ENCODE measurements at places on chromosomes 2 and 18. TPM values are rescaled to one million over a fixed set of nuclear protein-coding genes. Genes with fewer than 3 reads are reported as not detected.
A peak's percentile ranks its signal among the peaks of the same experiment; 100 is the strongest.

The ADCY3 gene
- 50.5 TPM for total RNA-seq

The ALKAL2 gene
- total RNA-seq: 10.4 TPM

The DSC3 gene
- total RNA-seq: 3.7 TPM

DNA sequence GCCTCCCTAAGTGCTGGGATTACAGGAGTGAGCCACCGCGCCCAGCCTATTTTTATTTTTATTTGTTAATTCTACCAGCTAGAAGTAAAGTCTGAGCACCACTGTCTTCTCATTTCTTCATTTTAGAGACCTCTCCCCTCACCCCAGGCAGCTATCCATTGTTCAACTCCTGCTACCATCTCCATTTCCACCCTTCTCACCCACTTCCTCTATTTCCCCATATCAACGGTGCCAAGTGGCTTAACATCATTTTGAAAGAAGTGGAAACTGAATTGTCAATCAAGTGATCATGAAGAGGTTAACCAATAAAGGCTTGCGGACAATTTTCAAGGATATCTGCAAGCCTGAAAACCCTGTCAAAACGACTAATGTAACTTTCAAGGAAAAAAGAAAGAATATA, 323.1 kb downstream of the NBAS start:
- no peak for DNase-seq

DNA sequence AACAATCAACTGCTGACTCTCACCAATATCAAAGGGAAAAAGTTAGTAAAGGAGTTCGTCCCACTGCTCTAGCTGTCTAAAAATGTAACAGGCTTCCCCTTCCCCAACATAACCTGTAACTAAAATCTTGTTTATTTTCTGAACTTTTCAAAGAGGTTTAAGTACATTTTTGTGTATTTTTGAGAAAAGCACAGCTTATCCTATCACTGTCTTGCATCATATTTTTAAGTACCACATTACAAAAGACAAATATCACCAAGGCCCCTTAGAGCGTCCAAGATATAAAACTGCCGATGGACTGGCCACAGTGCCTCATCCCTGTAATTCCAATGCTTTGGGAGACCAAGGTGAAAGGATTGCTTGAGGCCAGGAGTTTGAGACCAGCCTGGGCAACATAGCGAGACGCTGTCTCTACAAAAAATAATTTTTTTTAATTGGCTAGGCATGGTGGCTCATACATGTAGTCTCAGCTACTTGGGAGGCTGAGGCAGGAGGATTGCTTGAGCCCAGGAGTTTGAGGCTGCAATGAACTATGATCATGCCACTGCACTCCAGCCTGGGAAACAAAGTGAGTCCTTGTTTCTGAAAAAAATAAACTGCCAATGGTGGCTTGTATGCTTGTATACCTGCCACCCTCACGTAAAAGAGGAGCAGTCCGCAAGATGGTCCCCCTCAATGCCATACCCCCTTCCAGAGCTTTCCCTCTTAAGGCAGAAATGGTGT, 21.2 kb upstream of the LAPTM4A start:
- DNase-seq: no peak

DNA sequence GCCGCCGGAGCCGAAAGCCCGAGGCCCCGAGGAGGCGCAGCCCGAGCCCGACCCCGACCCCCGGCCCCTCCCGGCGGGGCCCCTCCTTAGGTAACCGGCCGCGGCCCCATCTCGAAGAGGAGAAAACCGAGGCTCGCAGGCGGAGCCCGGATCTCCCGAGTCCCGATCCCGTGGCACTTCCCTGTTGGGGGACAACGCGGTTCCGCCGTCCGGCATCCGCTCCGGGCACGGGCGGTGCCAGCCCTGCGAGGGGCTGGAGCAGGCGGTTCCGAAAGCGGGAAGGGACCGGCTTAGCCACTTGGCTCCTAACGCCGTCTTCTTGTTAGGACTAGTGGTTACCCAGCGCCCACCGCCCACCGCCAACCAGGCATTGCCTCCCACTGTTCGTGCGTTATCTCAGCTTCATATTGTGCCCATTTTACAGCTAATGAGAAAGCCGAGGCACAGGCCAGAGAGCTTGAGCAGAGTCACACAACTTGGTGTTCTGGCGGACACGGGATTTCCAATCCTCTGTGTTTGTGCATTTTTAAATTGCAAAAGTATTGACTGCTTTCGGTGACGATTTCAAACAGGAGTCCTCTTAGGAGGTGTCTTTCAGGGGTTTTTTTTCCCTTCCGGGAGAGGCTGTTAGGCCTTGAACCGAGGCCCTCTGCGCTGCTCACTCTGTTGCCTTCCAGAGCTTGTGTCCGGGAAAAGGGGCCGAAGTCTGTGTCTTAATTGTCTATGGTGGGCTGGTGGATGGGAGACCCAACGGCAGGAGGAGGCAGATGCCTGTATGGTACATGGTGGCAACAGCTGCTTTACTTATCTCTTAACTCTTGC, 562 bp downstream of the CENPA start:
- no peak for DNase-seq

GRCh38 chr2:196322973-196323810, 151.8 kb upstream of the STK17B start:
- DNase-seq: no peak

DNA sequence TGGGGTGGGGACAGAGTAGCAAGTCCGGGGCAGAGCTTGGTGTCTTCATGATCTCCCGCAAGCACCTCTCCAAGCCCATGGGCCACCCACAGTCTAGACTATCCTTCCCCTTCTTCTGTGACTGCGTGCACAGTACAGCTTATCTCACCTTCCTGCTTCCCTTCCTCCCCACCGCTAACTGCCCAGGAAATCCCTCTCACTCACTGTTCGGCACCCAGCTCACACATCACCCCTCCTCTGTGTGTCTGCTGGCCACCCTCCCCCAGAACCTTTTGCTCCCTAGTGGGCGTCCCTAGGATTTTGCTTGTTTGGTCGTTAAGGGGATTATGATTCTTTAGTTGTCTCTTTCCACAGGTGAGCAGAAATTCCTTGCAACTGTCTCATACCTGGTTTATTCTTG, 31.5 kb upstream of the SMAD7 start:
- DNase-seq: no peak

GRCh38 chr2:164589522-164589921, 31.8 kb downstream of the GRB14 start:
- DNase-seq: no peak

GRCh38 chr2:238415036-238415764, 11.5 kb upstream of the ASB1 start:
- DNase-seq: no peak

- no peak for DNase-seq
Observed at GRCh38 chr18:68406761-68407160, 308.1 kb downstream of the TMX3 start.

DNA sequence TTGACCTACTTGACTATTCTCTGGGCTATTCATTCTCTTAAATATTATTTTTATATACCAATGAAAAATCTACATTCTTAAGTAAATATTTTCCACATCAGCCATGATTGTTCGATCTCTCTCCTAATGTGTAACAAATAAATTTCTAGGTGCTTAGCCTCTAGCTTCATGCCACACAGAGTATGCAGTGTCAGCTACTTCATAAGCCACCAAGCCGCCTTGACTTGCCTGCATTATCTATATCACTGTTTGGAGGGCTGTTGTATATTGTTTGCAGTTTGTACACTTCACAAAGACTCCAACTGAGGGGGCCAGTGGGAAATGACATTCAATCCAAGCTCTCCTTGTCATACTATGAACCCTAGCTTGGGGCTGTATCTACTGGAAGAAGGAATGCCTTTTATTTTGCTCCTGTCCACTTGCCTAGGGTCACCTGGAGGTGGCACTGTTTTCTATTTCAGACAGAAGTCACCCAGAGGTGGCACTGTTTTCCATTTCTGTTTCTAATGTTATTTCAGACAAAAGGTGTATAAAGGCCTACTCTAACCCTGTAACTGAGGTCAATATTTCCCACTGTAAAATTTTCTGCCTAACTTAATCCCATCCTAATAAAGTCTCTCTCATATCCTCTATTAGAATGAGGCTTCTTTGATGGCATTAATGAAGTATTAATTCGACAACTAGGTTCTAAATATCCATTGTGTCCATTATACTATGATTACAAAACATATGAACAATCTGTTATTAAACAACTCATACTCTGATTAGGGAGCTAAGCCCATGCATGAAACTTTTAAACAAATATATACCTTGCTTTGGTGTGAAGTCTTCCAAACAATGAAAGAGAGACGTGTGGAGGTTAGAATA, 36.4 kb downstream of the COL5A2 start:
- peak; percentile 17 for DNase-seq

- DNase-seq: no peak
Observed at GRCh38 chr2:65818873-65819451, 386.6 kb upstream of the SPRED2 start.

GRCh38 chr18:2515908-2516625, 55.2 kb downstream of the METTL4 start:
- no peak for DNase-seq

DNA sequence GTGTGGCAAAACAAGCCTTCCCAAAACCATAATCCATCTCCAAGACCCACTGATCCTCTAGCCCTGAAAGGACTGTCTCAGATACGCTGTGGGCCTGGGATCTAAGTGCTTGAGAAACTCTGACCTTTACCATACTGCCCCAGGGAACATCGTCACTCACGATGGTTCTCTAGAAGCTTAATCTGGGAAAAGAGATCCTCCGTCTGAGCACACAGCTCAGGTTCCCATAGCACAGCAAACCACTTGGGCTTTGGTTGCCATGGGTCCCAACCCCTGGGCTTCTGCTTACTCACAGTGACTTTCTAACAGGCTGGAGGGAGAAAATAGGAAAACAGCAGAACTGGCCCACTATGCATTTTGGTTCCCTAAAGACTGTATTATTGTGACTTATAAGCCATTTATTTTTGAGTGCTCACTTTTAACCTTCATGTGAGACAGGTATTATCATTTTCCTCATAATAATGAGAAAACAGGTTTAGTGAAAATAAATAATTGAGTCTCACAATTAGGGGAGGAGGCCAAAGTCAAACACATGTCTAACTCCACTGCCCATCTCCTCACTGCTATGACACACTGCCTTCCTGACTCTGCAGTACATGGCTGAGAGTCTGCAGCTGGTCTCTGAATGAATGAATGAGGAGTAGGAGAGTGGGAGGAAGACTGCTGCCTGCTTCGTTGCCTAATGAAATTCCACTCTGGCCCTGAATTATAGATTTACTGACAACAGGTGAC, 46.7 kb downstream of the REEP1 start:
- no peak for DNase-seq

DNA sequence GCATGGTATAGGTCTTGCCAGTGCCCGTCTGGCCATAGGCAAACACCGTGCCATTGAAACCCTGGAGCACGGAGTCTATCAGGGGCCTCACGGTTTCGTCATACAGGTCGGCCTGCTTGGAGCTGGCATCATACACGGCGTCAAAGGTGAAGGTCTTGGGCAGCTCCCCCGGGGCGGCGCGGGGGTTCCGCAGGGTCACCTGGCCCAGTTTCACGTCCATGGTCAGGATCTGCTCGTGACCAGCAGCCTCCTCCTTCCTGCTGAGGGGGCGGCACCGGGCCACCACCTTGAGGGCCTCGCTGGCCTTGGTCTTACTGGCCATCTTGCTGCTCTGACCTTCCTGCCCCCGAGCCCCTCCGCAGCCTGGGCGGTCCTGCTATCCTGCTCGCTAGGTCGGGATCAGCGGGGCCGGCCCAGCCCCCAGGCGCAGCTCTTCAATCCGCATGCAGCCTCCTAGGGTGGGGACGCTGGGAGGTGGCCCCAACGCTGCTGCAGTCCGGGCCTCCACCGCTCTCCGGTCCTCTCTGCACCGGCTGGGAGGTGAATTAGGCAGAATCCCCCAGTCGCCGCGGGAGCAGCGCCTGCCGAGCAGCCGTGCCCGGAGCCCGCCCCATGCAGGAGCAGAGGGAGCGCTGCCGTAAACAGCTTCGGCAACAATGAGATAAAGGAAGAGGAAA, 563 bp downstream of the KIF3C start:
- peak; percentile 54 for DNase-seq

GRCh38 chr18:13424363-13424762, 205.8 kb downstream of the LDLRAD4 start:
- DNase-seq: no peak

GRCh38 chr2:203344667-203345066, 16.5 kb downstream of the ABI2 start:
- no peak for DNase-seq

DNA sequence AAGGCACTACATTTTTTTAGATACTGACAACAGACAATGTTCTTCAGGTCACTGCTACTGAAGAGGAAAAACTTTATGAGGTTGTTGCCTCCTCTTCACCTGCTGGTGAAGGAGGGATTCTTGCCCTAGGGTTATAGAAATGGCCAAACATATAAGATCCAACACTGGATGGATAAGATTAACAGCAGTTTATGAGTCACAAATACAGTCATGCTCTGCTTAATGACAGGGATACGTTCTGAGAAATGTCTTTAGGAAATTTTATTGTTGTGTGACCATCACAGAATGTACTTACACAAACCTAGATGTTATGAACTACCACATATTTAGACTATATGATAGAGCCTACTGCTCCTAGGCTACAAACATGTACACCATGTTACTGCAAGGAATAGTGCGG, 57.4 kb upstream of the AMMECR1L start:
- DNase-seq: no peak

DNA sequence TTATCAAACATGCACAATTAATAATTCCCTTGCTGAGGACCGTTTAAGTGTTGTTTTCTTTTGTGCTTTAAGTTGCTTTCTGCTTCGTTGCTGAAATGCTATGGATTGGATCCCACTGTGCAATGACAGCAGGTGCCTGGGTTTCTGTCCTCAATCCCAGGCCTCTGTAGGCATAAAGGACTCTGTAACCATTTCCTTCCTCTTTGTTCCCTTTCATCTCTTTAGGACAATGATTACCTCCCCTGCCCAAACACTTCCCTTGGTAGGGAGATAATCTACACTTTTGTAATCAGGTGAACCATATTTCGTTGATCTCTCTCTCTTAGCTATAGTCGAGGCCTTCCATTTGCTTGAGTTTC, 58.6 kb upstream of the LYPD6B start:
- no peak for DNase-seq

GRCh38 chr18:73365018-73365417, 497.2 kb upstream of the NETO1 start:
- no peak for DNase-seq

- DNase-seq: peak; percentile 13
Observed at GRCh38 chr18:13530879-13531387, 195.4 kb downstream of the FAM210A start.

- DNase-seq: no peak
Observed at GRCh38 chr2:19722531-19722971, 179.2 kb downstream of the TTC32 start.

DNA sequence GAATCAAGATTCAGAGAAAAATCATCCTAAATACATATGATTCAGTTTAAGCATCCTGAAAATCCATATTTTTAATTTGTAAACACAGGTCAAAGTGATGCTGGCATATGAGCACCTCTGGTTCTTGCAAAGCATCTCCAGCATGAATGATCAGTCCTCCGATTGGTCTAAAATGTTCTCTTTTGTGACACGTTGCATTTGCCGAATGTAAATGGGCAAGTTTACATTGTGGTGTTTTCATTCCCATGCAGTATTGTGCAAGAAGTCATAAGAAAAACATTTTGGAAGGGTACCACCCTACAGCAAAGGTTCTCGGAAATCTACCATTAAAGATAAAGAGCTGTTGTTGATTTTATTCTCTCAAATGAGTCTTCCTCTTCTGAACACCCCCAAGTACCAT, 108.0 kb upstream of the UNC80 start:
- no peak for DNase-seq
